ENCODE measurements at places on chromosomes 2 and 18.

- no peak for DNase-seq
These were observed 156.1 kb downstream of the HAUS1 start for GRCh38 chr18:46260016-46260878.

- DNase-seq = no peak
These were observed 5.6 kb downstream of the PDCD1 start for GRCh38 chr2:241852981-241853631.

- DNase-seq = no peak
These were observed 46.1 kb upstream of the GRHL1 start for GRCh38 chr2:9905413-9905812.

DNA sequence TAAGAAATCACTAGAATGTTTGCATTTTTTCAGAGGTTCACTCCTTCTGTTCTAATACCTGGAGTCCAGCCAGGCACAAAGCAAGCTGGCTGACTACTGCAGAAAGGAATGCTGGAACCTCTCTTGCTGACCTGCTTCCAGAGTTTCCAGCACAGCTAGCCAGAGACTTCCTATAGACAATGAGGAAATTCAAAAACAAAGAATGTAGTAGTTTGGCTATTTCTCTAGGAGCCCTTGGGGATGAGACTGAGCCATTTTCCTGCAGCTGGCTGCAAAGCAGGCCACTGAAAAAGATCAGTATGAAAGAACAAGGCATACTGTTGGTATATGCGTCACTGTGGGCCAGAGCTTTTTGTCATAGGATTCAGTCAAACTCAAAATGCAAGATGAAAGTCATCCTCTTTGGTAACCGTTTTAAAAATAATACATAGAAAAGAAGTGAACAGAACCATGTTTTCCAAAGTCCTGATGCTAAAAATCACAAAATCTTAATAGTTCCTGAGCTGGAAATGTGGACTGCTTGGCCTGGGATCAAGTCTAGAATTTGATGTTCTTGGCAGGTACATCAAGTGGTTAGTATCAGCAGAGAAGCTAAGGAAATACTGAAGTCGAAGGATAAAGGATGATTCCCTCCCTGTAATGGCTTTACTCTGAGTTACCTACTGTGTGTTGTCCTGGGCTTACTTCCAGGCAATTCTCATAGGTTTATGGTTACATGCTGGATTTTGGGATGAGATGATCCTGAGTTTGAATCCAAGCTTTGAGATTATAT, 9.0 kb upstream of the DSEL start:
- no peak for DNase-seq

GRCh38 chr2:121008975-121009374, 273.3 kb downstream of the GLI2 start:
- no peak for DNase-seq

- DNase-seq = no peak
These were observed 11.9 kb downstream of the ACKR3 start for GRCh38 chr2:236581546-236581945.

DNA sequence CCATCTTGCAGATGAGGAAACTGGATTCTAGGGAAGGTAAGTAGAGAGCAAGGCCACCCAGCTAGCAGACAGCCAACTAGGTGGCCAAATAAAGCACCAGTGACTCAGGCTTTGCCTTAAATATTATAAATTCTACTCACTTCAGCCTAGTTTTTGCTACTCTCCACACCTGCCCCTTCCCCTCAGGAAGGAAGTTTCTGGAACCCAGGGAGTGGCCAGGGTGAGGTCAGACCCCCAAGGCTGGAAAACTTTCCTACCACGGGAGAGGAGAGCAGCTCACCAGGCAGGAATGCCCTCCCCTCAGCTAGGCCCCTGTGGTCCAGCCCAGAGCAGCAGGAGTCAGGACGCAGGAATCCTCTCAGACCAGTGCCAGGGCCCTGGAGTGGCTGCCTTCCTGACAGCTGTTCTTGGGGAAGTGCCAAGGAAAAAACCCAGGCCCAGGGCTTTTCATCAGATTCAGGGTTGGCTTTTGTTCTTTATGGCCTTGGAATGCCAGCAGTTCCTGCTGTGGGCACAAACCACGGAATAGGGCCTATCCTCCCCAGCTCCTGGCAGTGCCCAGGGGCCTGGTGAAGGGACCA, 5.1 kb upstream of the PAX8 start:
- DNase-seq = no peak

- DNase-seq = no peak
These were observed 19.8 kb downstream of the MPHOSPH10 start for GRCh38 chr2:71150082-71150816.

GRCh38 chr2:135985826-135986393, 484 bp upstream of the DARS1 start:
- DNase-seq = peak; percentile 52

DNA sequence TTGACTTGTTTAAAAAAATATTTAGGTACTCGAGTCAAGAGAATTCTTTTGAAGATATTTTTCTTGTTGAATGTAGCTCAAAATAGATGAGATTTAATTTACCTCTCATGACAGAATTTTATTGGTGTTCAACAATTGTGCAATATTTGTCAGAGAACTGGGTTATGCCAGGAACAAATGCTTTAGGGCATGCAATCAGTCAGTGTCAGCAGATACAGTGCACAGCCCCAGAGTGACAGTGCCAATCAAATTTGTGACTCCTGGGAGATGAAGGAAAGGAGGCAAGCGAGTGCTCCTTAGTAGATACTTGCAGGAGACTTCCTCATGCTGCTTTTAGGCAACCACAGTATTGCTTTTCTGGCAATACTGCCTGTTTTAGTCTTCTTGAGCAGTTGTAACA, 81.2 kb upstream of the DSEL start:
- no peak for DNase-seq

DNA sequence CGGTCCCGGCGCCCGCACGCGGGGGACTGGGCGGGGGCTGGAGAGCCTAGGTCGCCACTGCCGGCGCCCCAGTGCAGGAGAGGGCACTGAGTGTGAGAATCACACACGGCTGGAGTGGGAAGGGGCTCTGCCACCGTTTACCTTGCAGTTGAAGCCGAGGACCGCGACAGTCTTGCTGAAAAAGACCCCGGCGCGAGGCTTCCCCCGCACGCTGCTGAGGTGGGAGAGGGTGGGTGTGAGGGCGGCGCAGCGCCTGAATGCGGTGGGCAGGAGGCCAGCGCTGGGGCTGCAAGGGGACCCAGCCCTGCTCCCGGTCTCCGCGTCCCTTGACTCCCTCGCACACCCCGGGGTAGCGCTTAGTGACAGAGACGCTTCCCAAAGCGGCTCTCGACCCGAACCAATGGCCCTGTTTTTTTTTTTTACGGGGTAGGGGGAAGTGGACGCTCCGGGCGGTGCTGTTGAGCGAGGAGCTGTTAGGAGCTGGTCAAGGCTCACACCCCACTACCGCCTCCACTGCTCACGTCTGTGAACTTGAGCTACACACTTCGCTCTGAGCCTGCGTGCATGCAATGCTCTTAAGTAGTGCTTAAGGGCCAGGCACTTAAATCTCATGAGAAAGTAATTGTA, 794 bp downstream of the NOTO start:
- DNase-seq = no peak

- DNase-seq = no peak
These were observed 27.8 kb downstream of the RTP5 start for GRCh38 chr2:241897231-241897916.

DNA sequence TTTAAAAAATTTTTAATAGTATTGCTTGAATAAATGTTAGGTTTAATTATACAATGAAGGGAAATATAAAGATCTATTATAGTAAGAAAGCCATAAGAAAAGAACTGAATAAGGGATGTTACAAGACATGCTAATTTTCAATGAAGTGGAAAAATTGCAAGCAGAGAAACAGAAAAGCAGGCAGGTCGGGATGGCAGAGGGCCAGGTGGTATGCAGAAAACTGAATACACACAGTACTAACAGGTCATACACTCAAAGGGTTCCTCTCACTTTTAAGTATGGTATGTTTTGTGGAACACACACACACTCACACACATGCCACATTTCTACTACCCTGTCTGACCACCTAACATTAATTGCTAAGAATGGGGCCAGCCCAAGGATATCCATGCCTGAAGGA, 76.7 kb upstream of the DTNA start:
- no peak for DNase-seq

- no peak for DNase-seq
These were observed 151.0 kb downstream of the ARHGAP15 start for GRCh38 chr2:143280097-143280757.

DNA sequence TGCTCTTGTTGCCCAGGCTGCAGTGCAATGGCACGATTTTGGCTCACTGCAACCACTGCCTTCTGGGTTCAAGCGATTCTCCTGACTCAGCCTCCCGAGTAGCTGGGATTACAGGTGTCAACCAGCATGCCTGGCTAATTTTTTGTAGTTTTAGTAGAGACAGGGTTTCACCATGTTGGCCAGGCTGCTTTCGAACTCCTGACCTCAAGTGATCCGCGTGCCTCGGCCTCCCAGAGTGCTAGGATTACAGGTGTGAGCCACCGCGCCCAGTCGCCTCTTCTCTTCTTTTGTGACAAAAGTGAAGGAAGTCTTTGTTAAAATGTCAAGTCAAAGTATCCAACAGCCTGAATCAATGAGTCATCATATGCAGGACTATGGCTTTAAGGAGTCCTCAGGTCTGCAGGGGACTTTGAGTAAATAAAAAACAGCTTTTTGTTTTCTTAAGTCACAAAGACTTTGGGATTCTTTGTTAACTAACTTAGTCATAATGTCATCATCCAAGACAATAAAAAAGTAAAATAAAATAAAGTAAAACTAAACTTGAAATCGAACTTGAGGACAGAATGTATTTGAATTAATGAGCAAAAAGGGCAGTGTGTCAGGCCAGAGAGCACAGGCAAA, 1153.2 kb downstream of the SUCLG1 start:
- DNase-seq = no peak

DNA sequence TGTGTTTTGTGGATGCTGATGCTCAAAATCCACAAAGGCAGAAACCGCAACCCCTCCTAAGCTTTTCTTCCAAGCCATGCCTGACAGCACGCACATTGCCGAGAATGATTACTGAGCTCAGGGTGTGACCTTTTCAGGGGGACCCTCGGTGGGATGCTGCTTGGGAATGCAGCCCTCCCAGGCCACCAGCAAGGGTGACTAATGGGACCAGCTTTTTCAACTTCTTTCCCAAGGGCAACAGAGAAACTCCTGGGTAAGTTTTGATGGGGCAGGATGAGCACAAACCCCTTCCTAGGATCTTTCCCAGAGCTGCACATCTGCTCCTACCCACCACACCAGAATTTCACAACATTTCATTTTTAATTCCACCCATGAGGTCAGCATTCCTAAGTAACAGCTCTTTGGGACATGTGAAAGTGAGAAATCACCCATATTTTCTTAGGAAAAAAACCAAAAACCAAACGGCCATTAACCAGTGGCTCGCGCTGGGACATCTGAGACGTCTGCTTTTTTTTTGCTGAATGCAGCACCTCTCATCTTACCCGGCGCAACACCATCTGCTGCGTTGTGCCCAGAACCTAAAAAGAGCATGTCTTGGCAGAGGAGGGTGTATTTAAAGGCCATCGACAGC, 119.0 kb downstream of the ARL4C start:
- no peak for DNase-seq

- no peak for DNase-seq
These were observed 72.3 kb downstream of the LDLRAD4 start for GRCh38 chr18:13290856-13291271.

- no peak for DNase-seq
These were observed 54.7 kb downstream of the KCTD18 start for GRCh38 chr2:200454927-200455801.

DNA sequence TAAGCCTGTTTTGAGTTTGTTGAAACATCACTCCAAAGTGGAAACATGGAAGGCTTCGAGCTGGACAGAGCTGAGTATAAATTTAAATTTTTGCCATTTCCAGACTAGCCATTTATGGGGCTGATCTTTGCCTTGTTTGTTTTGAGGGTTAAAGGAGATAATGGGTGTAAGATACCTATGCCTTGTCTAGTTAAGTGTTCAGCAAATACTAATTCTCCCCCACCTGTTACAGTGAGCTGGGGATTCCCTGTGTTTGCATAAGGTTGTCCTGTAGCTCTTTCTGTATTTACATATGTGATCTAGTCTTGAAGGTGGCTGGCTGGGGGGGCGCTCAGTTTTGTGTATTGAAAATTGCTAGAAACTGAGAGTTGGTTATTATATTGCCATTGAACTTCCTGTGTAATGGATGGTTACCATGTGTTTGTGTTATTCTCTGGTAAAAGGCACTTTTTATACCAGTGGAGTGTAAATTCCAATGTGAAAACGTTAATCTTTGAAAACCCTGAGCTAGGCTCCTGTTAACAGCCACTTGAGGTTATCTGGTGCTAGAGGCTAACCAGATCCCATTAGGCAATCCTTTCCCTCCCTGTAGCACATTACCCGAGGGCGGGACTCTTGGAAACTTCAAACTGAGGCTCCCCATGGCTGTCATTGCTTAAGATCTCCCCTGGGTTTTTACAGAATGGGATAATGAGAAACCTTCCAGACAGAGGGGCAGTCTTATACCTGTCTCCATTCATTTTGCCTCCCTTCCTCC, 26.7 kb downstream of the TANC1 start:
- DNase-seq = no peak

DNA sequence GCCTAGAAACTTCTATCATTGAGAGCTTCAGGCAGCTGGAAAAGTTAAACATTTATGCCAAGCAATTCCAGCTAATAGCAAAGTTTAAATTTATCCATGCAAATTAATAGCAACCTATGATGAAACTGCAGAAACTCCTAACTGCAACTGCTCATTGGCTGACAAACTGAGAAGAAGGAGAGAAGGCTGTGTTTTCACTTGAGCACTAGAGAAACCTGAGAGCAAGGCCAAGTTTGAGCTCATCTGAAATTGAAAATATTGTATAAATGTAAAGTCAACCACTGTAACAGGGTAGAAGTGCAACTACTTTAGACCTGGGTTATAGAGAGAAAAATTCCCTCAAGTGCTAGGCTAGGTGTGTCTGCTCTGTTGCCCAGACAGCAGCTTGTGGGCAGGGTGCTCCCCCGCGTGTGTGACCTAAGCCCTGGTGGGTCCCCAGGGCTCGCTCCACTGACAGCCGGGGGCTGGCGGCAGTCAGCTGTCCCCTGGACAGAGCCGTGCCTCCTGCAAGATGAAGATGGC, 50.2 kb downstream of the CABYR start:
- no peak for DNase-seq

- DNase-seq = no peak
These were observed 14.2 kb downstream of the ECEL1 start for GRCh38 chr2:232473467-232473890.

GRCh38 chr18:73660931-73661856, 486.4 kb downstream of the FBXO15 start:
- no peak for DNase-seq

DNA sequence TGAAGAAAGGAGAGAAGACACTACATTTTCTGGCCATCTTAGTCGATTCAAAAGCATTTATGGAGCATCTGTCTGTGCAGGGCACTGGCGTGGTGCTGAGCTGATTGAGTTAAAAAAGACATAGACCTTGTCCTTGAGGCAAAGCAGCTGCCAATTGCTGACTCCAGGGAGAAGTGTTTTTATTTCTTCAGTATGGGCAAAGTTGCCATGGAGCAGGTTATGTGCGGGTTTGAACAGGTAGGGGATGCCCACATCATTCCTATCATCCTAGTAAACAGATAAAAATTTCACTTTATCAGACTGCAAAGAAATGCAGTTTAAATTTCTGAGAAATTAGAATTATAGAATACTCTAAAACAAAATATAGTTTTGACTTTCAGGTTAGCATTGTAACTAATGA, 125.8 kb downstream of the NUP35 start:
- no peak for DNase-seq

Data from CD4-positive, alpha-beta T cell treated with Interleukin-6 at 100 ng/mL for 8 hours (primary cell).